GDM1 (cell line): ENCODE measurements at places on chromosomes 6 and 20.

GRCh38 chr6:151442371-151442770 lies 9.6 kb downstream of the RMND1 start:
- no peak for DNase-seq

GRCh38 chr6:36914227-36914794 lies 28.6 kb downstream of the C6orf89 start:
- DNase-seq = no peak

DNA sequence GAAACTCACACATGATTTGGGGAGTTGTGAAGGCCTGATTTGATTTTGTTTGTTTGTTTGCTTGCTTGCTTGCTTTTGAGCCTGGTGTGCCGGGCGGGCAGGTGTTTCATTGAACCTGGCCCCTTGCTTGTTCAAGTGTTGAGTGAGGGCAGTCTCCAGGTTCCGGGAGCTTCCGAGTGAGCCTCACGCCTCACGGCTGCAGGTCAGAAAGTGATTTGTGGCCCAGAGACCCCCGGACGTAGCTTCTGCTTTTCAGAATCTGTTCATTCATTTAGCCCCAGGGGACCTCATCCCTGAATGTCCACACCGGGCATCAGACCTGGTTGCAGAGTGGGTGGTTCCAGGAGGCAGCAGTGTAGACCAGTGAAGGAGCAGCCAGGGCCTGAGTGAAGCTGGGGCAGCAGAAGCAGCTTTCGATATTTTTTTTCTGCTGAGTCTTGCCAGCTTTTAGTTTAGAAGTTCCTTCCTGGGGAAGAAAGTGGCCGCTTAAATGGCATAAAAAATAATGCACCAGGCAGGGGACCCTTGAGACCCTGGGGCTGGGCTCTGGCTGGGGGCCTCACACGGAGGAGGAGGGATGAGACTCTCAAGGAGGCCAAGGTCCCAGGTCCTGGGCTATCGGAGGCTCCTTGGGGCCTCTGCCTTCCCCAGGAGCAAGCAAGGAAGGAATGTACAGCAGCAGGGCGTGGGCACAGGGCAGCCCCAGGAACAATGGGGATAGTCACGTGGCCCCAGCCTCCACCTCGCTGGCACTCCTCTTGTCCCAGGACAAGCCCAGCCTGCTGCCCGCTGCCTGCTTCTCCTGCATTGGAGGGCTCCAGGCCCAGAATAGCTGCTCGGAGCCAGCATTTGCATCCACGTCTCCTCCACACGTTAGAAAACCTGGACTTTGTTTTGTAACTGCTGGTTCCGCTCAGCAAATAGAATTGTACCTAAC lies 89.2 kb upstream of the BHLHE23 start:
- no peak for DNase-seq

- no peak for DNase-seq
Observed at GRCh38 chr6:150037526-150038201, 12.3 kb upstream of the RAET1L start.

DNA sequence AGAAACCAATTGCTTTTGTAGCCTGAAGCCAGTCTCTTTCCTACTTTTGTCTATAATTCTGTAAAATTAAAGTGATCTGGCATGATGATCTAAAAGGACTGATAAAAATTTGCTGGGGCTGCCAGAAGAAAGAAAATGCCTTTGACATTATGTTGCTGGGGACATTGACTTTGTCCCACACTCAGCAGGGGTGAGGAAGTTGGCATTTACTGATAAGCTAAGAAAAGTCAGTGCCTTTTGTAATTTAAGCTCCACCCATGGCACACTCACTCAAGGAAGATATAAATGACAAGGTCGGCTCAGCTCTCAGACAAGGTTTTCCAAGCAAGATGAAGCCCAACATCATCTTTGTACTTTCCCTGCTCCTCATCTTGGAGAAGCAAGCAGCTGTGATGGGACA lies at the start of gene SEMG1:
SEMG1 (plus strand) TSS at position 309 of the 400 bp plus-strand sequence; CDS start at position 330, 21 bp downstream.
- DNase-seq = no peak

DNA sequence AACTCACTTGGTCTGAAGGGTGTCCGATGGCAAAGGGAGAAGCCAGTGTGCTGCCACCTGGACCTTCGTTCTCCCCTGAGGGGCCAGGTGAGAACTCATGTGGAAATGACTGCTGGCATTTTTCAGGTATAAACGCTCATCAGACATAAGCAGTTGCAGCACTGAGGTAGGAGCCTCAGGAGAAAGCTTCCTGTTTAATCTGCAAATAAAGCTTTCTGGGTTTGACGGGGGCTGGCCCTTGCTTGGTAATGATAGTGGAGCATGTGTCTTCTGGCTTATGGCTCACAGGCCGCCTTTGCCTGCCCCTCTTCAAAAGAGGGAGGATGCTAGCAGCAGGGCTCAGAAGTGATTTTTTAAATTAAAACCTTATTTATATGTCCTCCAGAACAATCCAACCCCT lies 122.1 kb upstream of the SLC24A3 start:
- no peak for DNase-seq

GRCh38 chr6:146855889-146856288 lies 257.1 kb downstream of the ADGB start:
- DNase-seq = no peak

- no peak for DNase-seq
Observed at GRCh38 chr20:19710336-19711120, 47.5 kb upstream of the RIN2 start.

DNA sequence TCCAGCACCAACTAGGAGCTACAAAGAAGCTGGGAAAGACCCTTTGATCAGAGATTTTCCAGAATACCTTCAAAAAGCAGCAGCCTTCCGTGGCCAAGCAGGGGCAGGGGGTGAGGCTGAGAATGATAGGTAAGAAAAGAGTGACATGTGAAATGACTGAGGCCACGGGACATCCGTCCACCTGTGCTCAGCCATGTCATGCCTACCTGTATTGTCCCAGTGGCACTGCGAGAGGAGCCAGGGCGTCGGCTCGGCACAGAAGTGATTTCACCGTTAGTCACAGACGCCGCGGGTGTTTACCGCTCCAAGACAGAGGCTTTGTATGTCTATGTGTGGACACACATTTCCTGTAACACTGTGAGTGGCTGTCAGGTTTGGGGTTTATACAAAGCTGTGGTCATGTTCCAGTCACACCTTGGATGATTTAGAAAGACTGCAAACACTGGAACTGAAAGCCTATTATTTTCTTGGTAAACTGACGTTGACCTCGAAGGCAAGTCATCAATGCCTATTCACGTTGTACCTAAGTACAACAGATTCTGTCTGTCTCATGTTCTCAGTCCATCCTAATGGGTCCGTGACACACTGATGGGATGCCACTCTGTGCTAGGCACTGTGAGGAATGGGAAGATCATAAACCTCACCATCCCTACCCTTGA lies 32.1 kb upstream of the JAG1 start:
- no peak for DNase-seq

GRCh38 chr6:83510791-83511190 lies 1.5 kb upstream of the PRSS35 start:
- DNase-seq = no peak

DNA sequence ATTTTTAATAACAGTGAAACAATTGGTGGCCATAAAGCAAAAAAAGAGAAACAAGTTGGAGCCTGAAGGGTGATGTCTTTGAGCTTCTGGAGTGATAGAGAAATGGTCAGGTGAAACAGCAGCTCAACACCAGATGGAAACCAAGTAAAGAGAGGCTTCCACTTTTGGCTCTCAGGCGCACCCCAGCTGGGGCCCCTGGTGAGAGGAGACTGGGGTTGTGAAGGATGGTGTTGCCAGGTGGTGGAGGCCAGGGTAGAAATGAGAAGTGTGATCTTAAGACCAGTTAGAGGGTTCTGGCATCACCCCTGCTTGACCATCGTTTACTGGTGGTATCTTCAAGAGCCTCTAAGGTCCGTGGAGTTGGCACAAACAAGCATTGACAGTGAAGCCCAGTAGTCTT lies 126.0 kb upstream of the AKIRIN2 start:
- DNase-seq = no peak

GRCh38 chr6:28979679-28980078 lies 25.4 kb downstream of the ZNF311 start:
- no peak for DNase-seq

- DNase-seq = no peak
Observed at GRCh38 chr20:62697468-62697912, 11.1 kb upstream of the NTSR1 start.

GRCh38 chr6:119535332-119535731 lies 185.8 kb upstream of the MAN1A1 start:
- no peak for DNase-seq

DNA sequence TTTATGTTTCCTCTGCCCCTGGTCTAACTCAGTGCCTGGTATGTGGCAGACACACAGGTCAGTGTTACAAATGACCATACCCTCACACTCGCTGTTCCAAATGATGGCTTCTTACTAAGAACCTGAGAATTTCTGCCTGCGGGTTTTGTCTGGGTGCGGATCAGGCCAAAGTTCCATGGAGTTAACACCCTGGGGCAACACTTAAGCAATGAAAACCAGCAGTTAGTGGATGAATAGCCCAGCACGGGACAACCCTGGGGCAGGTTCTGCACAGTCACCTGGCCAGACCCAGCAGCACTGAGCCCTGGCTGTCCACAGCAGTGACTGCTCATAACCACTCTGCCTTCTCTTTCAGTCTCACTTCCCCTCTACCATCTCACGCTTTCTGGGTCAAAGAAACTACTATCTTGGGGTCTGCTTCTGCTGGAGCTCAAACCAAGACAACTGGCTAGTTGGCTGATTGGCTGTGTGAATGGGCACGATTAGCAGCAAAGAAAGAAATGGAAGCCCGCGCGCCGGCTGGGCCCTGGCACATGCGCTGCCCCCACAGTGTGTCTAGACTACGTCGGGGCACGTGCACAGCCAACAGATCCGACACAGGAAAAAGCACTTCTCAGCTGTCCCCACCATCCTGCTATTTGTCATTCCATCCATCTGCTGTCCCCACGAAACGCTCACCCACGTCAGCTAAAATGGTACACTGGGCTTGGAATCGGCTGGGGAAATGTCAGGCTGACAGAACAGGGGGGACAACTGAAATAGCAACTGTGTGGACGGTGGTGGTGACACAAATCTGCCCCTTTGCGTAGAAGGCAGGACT lies 36.6 kb downstream of the MGME1 start:
- DNase-seq = no peak

DNA sequence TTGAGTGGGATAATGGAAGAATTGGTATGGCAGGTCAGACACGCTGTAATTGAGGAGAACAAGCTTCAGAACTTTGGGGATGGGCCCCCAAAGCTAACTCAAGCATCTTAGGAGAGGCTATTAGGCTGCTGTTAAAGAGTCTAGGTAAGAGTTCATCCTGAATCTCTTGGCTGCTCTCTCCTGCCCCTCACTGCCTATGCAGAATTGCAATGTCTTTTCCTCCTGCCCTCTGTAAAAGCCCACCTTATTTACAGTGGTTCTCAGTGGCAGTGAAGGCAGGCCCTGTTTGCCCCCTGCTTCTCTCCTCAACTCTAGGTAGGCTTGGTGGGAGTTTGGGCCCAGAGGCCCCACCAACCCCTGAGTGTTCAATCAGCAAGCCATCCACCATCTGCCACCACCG lies 55.0 kb downstream of the LYRM2 start:
- no peak for DNase-seq

DNA sequence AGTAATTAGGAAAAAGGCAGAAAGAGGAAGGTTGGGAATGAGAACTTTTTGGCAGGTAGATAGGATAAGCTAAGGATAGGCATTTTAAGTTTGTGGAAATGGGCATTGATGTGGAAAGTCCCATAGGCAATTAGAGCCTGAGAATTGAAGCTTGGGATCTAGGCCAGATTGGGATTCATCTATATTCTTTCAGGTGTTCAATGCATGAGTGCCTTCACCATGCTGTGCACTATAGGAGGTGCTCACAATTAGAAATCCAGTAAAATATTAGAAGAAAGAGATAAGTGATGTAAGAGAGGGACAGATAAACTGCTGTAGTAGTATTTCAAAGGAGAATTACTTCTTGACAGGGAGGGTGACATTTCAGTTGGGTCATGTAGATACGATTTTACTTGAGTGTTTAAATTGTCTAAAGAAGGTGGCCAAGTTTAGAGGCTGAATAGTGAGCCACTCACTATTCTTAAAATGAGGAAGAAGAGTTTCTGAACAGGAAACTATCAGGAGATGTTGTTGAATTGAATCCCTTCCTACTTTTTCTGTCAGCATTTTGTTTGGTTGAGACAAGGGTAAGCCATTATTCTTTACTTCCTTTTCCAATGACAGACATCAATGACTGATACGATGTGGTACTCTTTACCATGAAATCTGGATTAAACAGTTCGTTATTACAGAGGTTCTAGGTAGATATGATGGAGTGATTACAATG lies 31.0 kb upstream of the CTAGE9 start:
- DNase-seq = no peak

- no peak for DNase-seq
Observed at GRCh38 chr6:135722190-135722589, 129.3 kb upstream of the PDE7B start.

- DNase-seq = no peak
Observed at GRCh38 chr6:14454473-14454775, 336.9 kb downstream of the CD83 start.
